GM03348 (cell line): ENCODE measurements at places on chromosomes 11 and 22.

GRCh38 chr11:76599041-76600013 is 71.2 kb downstream of the LRRC32 start:
- DNase-seq = no peak

DNA sequence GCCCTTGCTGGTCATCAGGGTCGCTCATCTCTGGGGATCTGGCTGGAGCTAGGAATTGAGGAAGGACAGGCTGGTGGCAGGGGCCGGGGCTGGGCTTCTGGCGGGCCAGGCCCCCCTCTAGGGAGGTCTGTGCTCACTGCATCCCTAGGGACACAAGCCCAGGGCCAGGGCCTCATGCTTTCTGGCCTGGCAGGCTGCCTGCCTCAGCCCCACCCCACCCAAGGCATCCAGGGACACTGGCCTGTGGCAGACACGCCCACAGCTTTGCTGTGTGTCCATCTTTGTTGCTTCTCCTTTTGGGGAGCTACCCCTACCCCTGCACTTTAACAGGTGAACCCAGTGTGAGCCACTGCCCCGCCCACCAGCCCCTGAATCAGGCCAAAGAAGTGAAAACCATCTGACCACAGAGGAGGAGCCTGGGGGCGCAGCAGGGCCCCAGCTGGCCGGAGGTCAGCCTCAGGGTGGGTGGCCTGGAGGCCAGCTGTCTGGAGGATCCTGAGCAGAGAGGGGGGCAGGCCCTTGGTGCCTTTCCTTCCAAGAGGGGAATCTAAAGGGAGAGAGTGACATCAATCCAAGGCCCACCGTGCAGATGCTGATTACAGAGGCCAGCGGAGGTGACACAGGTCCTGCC is 26.8 kb upstream of the CELSR1 start:
- no peak for DNase-seq

- DNase-seq = no peak
Observed at GRCh38 chr11:6488342-6488741, 7.0 kb downstream of the TIMM10B start.

DNA sequence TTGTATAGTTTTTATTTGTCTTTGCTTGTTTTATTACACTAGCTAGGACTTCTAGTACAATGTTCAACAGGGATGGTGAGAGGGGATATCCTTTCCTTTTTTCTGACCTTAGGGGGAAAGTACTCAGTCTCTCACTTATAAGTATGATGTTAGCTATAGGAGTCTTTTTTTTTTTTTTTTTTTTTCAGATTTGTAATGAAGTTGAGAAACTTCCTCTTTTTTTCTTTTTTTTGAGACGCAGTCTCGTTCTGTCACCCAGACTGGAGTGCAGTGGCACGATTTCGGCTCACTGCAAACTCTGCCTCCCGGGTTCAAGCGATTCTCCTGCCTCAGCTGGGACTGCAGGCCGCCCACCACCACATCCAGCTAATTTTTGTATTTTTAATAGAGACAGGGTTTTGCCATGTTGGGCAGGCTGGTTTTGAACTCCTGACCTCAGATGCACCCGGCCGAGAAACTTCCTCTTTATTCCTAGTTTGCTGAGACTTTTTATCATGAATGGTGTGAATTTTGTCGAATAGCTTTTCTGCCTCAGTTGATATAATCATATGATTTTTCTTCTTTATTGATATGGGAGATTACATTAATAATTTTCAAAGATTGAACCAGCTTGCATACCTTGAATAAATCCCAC is 10.9 kb downstream of the TRIM22 start:
- DNase-seq = no peak

GRCh38 chr11:109785714-109786113 is 307.5 kb upstream of the ZC3H12C start:
- DNase-seq = peak; percentile 35

DNA sequence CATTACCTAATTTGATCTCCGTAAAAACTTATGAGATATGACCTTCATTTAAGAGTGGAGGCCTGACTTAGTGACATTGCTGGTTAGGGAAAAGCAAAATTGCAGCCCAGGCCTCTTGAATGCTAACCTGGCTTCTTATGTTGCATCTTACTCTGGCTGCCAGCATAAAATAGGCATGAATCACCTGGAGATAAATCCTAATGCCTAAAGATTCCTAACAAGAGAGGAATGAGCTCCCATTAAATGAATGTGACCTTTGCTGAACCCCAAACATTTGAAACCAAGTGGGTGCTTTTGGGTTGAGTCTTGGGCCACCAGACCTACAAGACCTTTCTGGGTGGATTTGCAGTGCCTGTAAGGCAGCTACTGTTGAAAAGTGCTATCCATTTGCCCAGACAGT is 1145.6 kb upstream of the TENM4 start:
- DNase-seq = no peak

DNA sequence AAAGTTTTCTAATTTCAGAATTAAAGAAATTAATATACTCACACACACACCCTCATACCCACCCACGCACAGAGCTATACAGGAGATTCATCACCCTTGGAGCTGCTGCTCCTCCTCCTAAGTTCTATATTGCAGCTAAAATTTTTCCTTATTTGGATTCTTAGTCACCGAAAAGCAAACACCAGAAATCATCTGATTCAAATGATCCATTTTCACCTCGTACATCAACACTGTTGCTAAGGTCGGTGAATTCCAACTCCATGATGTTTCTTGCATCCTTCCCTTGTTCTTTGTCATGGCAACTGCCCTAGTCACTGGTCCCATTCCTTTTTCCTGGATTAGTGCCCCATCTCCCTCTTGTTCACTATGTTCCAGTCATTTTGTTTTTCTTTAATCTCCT is 286.2 kb downstream of the GRM5 start:
- peak; percentile 60 for DNase-seq

DNA sequence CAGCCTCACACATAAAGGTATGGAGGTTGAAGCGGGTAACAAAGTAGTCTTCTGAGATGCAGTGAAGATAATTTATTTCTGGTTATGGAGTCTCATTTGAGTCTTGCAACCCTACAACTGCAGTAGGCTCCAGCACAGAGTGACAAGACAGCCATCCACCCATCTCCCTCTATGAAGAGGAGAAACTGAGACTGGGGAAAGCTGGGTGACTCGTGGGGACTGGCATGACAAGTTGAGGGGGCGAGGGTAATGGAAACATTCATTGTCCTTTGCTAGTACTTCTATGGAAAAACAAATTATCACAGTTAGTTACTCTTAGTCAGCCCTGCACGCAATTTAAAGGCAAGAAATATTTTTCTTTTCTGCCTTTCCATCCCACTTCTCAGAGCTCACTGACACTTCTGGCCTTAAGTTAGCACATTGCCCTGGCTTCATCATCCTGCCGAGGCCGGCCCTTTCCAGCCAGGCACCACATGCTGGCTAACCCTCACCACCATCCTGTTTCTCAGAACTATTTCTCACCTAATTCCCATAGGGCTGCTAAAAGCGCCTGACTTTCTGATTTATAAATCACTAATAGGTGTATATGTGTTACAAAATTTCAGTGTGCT is 361.1 kb downstream of the ETS1 start:
- DNase-seq = no peak

DNA sequence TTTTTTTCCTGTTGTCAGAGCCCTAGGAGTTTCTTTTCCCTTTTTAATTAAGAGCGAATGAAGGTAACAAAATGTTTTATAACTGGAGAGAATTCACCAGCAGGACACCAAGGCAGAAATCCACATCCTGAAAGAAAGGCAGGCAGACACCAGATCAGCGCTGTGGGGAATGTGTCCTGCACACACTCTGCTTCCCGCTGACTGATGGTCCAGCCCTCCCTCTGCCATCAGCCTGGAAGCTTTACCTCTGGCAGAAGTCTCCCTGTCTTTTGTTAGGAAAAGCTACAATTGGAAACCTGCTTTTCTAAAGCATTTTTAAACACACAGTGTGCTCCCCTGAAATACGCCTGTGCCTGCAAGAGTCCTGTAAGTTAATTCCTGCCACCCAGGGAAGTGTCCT is 638.5 kb downstream of the NTM start:
- DNase-seq = peak; percentile 20

DNA sequence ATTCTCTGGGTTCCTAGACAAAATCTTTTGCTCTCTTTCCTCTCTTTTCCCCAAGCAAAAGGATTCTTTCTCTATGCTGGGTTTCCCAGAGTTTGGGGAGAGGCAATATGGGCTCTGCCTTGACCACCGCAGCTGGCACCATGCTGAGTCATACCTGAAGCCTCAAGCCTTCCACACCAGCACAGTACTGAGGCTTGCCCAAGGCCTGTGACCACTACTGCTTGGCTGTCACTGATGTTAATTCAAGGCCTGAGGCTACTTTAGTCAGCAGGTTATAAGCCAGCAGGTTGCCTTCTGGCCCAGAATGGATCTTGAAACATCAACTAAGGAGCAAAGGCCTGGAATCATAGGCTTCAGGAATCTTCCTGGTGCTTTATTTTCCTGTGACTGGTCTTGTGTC is 185.3 kb downstream of the DYNC2H1 start:
- DNase-seq = no peak

- no peak for DNase-seq
Observed at GRCh38 chr11:72297828-72298227, 53.9 kb upstream of the PHOX2A start.

- no peak for DNase-seq
Observed at GRCh38 chr11:3989921-3990290, 104.7 kb upstream of the RRM1 start.

- DNase-seq = no peak
Observed at GRCh38 chr11:42025121-42025803, 565.8 kb upstream of the LRRC4C start.

DNA sequence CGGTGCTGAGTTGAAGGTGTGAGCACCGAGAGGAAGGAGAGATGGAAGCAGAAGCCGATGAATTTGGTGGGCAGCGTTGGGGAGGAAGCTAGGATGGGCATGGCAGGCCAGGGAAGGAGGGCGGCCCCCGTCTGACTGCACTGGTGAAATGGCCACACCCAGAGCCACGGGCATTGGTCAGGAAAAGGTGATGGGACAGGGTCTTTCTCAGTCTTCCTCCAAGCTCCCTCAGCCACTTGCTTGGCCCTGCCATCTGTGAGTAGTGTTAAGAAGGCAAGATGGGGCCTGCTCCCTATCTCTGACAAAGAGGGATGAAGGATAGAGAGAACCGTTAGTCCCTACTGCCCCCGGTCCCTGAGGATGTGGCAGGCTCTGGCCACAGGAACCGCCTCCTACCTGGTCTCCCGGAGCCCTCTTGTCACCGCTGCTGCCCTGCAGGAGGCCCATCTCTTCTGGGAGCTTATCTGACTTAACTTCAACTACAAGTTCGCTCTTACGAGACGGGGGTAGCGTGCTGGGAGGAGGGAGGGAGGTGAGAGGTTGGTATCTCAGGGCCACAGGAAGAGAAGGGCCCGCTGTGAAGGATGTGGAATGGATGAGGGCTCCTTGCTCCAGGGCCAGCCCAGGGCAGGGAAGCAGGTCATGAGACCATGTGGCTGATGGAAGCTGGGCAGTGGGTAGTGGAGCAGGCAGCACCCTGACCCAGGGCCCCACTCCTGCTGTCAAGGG is 6.8 kb downstream of the MCAM start:
- DNase-seq = no peak

GRCh38 chr11:61075891-61076290 is 26.4 kb upstream of the CD5 start:
- DNase-seq = peak; percentile 61

GRCh38 chr11:10603721-10604297 is 35.3 kb upstream of the LYVE1 start:
- no peak for DNase-seq

DNA sequence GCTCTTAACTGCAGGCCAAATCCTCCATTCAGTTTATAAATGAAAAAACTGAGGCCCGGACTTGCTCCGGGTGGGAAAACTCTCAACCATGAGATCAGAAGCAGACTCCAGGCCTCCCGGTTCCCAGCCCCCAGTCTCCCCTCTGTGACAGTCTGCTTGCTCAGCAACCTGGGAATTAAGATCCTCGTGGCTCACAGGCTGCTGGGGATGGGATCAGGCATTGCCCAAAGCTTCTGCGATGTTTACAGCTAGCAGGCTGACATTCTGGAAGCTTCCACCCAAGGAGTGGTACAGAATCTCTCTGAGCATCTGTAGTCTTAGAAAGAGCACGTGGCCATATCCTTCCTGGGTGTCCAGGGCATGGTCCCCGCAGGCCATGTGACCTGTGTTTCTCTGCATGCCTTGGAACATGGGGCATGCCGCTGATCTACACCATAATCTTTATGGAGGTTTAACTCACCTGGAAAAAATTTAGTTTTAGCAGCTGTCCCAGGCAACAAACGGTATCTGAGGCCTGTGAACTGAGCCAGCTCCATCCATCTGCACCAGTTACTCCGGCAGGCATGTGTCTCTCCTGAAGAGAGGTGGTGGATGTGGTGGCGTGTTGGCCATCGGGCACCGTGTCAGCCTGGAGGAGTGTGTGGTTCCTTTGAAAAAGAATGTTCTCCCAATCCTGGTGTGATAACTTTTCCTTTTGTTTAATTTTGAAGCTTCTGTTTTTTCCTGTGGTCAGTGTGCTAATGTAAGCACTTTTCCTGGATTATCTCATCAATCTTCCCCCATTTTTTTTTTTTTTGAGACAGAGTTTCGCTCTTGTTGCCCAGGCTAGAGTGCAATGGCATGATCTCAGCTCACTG is 7.9 kb downstream of the FBLN1 start:
- no peak for DNase-seq

DNA sequence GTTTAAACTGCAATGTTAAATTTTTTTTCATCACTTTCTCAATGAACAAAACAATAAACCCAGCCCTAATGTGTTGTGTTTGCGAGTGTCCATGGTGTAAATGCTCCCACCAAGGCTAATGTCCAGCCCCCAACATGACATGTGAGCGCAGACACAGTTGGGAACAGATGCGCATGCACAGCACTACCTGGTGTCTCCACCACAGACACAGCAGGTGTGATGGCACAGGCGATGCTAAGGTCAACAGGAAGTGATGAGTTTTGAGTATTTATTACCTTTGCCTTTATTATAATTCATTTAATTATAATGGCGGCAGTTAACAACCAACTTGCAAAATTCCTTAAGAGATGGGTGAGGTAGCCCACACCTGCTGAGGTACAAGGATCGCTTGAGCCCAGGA is 42.9 kb downstream of the MICAL3 start:
- DNase-seq = no peak

DNA sequence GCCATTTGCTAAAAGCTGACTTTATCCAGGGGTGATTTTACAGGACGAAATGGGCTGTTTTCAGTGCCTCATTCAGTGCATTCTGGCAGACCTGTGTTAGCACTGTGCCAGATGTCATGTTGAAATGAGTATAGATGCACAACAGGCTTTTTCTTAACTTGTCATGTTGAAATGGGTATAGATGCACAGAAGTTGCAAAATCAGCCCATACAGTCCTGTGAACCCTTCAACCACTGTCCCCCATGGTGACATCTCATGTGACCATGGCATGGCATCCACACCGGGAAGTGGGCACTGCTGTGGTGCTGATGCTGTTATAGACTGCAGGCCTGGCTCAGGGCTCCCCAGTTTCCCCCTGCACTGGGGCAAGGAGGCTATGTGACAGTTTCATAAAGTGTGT is 2.5 kb downstream of the TALDO1 start:
- DNase-seq = no peak
